ENCODE measurements at places on chromosomes 2 and 18.

GRCh38 chr2:21591926-21592325, 468.2 kb downstream of the TDRD15 start:
- DNase-seq, result no peak

- no peak for DNase-seq
These were observed 2.4 kb downstream of the CYP26B1 start for GRCh38 chr2:72145289-72145657.

DNA sequence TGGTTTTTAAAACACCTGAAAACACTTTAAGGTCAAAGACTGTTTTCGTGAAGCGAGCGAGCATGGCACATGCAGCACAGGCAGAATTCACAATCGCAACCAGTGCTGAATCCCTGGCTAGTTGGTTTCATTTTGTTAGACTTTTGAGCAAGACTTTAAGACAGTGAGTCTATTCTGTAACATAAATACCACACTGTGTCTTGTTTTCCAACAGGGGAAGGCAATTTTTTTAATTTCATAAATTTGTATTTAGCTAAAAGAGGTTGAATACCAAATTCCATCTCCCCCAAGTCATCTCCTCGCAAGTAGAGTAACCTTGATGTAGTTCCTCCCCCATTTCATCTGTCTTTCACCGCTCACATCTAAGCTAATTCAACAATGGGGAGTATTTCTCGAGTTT, 1.4 kb downstream of the CERKL start:
- DNase-seq, result no peak

DNA sequence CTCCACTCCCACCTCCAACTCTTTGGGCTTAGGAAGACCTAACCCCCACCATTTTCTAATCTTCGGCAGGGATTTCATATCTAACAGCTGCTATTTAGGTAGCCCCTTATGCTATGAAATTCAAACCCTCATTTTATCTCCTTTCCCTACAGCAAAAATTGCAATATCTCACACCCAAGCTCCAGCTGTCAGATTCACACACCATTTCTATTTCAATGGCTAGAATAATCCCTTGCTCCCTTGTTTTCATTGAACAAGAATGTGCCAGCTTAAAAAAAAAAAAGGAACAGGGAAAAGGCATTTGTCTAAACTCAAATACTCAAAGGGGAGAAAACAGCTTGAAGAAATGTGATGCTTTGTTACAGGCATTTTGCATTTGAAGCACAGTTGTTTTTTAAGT, 850.6 kb upstream of the ACVR2A start:
- no peak for DNase-seq

- no peak for DNase-seq
These were observed 20.3 kb downstream of the GKN2 start for GRCh38 chr2:68932402-68932801.

GRCh38 chr2:27627963-27628766, 647 bp downstream of the CCDC121 start:
- DNase-seq, result no peak

DNA sequence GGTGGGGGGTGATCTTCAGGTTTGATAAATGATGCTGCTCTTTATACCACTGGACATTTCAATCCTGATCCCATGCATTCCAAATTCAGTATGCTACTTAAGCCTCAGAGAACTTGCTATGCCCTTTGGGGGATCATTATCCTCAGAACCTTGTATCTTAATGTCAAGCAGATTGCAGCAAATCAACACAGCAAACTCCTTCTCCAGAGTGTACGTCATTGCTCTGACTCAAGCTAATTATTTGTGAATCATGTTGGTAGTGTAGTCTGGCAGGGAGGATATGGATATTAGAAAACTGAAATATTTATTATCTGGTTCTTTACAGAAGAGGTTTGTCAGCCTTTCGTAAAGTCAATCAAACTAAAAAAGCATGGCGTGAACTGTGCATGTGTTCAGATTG, 562.5 kb upstream of the FAM98A start:
- no peak for DNase-seq

GRCh38 chr2:118274841-118275510, 186.7 kb downstream of the INSIG2 start:
- DNase-seq, result no peak

DNA sequence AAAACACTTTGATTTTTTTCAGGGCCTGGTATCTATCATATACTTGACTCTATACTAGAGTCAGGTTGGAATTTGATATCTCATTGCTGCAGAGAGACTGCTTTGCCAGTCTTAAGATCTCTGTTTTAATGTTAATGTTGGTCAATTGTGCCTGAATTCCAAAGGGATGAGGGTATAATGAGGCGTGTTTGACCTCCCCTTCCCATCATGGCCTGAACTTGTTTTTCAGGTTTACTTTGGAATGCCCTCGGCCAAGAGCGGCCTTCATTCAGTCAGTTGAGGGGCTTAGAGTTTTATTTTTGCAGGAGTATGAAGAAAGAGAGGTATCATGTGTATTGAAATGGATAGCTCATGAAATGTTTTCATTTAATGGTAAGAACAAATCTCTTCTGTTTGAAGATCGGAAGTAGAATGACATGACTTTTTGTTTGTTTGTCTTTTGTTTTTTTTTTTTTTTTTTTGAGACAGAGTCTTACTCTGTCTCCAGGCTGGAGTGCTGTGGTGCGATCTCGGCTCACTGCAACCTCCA, 119.0 kb downstream of the KIAA1328 start:
- DNase-seq, result no peak

- no peak for DNase-seq
These were observed 273.0 kb downstream of the PDE11A start for GRCh38 chr2:177799531-177799930.

GRCh38 chr2:127698553-127699355, 2.5 kb upstream of the SFT2D3 start:
- DNase-seq, result no peak

GRCh38 chr18:26706911-26707351, 158.6 kb downstream of the AQP4 start:
- no peak for DNase-seq

DNA sequence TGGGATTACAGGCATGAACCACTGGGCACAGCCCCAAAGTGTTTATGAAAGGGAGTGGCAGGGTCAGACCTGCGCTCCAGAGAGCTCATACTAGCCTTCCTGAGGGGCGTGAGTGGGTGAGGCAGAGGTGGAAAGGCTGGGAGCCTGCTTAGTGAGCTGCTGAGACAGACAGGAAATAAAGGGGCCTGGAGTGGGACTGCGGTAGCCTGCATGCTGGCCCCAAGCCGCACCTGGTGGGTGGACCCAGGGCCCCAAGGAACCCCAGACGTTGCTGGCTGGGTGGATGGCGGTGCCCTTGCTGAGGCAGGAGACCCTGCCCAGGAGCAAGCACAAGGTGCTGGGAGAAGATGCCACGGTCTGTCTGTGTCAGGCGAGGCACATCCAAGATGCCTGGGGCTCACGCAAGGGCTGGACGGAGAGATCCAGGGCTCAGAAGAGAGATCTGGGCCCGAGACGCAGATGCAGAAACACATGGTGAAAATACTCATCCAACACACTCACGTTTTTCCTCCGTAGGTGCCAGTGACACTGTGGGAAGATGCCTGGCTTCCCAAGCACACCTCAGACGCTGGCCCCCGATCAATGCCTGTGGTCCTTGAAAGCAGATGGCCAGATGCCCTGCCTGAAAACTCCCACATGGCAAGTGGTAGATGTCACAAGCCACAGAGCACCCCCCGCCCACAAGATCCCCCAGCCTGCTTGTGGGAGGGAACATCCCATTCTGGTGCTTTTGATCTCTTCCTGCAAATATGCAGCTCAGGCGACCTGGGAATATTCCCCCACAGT, 151.1 kb downstream of the GLI2 start:
- no peak for DNase-seq

DNA sequence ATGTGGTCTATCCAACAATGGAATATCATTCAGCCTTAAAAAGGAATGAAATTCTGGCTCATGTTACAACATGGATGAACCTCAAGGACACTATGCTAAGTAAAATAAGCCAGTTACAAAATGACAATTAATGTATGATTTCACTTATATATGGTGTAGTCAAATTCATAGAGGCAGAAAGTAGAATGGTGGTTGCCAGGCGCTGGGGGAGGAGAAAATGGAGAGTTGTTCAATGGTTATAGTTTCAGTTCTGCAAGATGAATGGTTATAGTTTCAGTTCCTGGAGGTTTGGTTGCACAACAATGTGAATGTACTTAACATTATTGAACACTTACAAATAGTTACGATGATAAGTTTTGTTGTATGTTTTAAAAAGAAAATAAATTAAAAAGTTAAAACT, 79.2 kb upstream of the IL1R2 start:
- no peak for DNase-seq

GRCh38 chr2:17043173-17043572, 377.5 kb upstream of the CYRIA start:
- no peak for DNase-seq

- DNase-seq, result no peak
These were observed 234.4 kb downstream of the LOXHD1 start for GRCh38 chr18:46422552-46423055.

GRCh38 chr2:171163261-171163660, 2.6 kb upstream of the TLK1 start:
- no peak for DNase-seq

DNA sequence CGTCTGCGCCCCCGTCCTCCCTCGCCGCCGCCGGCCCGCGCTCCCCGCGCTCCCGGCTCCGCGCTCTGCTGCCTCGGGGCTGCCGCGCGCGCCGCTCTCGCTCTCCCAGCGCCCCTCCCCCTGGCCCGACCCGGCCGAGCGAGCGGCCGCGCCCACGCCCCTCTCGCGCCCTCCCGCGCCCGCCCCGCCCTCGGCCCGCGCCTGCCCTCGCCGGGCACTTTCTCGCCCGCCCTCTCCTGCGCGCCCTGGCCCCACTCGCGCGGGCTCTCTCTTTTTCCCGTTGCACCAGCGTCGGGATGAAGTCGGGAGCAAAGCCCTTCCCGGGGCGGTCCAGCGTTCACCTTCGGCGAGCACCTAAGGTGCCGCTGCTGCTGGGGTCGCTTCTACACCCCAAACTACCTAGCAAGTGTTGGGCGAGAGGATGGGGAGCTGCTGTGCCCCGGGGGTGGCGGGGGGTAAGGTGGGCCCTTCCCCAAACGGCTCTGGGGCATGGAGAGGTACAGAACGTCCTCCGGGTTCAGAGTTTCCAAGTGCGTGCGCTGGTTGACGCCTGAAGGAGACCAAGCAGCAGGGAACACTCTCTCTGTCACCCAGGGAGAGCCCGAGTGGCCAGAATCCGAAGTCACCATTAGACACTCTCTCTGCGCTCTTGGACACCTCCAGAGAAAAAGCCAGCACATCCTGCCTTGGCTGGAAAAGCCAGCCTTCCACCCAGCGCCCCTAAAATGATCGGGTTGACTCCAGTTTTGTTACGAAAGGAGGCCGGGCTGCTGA, at the start of gene COLEC12:
TSS of gene COLEC12 (minus strand) at position 70 of the 774 bp plus-strand sequence. CDS start 187 bp downstream, outside the sequence.
- DNase-seq, result no peak

DNA sequence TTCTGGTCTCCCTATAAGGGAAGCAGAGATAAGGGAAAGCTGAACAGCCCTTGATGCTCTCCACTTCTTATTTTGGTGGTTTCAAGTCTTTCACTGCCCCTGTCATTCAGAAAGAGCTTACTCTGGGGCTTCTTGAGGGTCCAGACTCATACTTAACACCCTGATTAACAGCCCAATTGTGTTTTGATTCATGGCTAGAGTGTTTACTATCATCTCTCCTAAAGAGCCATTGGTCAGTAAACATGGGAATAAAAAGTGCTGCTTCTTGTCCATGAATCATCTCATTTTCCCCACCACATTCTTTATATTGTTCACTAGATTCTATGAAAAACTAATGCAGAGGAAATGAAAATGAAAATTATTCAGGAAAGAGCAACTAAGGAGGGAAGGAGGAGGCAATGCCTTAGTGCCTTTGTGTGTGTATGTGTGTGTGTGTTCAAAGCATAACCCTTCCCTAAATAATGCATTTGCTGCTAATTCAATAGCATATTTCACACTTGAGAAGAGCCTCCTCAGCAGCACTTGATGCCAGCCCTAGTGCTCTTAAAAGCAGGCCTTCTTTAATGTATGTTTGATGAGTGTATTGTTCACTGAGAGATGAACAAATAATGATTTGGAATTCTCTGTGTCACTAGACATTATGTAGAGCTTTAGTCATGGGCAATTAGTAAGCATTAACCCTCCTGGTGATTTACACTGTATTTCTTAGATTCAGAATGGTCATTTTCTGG, 63.5 kb downstream of the DCC start:
- DNase-seq, result no peak

GRCh38 chr2:239839306-239839705, 185.8 kb downstream of the NDUFA10 start:
- DNase-seq, result no peak

DNA sequence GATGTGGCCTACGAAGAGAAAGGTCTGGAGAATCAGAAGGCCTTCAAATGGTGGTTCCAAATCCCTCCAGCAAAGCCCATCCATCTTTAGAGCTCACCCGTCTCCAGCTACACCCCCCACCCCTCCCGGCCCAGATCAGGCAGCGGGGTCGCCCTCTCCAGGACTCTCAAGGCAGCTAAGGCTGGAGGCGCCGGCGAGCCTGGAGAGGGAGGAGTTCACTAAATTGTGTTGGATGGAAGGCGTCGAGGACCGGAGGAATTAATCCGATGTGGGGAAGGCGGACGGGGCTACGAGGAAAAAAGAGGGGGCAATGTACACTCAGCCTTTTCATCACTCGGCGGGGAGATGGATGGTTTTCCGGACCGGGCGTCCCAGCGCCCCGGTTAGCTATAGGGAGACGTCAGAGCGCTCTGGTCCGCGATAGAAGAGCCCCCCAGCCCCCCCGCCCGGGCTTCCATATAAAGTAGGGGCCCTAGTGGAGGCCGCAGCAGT, at the start of gene GRP:
TSS of gene GRP (plus strand) at position 487 of the 492 bp plus-strand sequence. CDS start 108 bp downstream, outside the sequence.
- no peak for DNase-seq

DNA sequence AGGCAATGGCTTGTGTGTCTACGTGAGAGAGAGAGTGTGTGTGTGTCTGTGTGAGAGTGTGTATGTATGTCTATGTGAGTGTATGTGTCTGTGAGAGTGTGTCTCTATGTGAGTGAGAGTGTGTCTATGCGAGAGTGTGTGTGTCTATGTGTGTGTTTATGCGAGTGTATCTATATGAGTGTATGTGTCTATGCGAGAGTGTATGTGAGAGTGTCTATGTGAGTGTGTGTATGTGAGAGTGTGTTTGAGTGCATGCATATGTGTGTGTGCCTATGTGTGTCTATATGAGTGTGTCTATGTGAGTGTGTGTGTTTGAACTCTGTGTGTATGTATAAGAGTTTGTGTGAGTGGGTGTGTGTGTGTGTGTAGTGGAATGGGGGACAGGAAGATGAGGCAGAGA, 9.8 kb upstream of the GNLY start:
- no peak for DNase-seq

DNA sequence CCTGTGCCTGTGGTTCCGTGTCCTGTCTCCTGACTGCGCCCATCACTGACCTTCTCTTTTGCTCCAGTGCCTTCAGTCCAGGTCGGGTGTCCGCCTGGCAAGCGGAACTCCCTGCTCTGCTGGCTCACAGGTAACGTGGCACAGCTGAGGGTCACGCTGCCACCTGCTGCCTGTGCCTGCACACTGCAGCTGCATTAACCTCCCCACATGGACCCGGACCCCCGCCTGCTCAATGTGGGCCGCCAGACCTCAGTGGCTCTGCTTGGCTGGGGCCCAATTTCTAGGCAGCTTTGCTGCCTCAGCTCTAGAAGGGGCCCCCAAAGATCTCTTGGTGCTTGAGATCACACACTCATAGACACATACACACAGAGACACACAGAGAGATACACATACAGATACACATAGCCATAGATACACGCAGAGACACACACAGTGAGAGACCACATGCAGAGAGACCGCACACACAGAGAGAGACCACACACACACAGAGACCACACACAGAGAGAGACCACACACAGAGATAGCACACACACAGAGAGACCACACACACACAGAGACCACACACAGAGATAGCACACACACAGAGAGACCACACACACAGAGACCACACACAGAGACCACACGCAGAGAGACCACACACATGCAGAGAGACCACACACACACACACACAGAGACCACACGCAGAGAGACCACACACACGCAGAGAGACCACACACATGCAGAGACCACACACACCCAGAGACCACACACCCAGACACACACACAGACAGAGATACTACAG, 14.9 kb upstream of the CNNM3 start:
- peak; percentile 67 for DNase-seq
